ENCODE measurements at places on chromosomes 7 and 10.

- no peak for DNase-seq
Measured at GRCh38 chr7:157713591-157713990, 376.8 kb downstream of the DNAJB6 start.

DNA sequence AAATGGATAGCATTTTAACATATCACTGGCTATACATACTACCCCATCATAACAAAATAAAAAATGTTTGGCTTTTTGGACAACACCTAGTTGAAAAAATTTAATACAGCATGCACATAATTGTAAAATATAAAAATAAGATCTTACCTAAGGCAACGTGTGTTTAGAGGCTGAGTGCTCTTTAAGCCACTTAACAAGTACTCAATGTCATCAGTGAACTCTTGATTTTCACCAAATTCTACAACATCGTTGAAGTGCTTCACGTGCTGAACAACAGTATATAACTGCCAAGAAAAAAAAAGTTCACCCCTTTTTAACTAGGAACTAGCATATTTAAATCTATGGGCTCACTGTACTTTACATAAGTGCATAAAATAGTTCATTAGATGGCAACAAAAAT is 49.5 kb downstream of the WAPL start:
- no peak for DNase-seq

GRCh38 chr7:1666317-1666822 is 3.7 kb upstream of the ELFN1 start:
- DNase-seq = no peak

DNA sequence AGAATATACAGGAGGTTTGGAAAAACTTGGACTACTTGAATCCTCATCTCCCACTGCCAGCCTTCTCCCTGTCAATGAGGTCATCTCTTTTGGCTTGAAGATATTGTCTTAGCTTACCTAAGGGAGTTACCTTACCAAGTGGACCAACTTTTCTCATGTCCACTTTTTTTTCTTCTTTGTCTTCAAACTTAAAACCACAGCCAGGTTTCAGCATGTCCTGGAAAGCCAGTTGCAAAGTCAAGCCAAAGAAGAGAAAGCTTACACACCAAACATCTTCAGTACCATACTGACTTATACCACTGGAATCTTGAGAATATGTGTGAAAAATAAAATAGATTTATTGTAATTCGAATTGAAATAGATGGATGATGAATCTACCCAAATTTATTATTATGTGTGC is 520.5 kb downstream of the HTR7 start:
- DNase-seq = no peak

DNA sequence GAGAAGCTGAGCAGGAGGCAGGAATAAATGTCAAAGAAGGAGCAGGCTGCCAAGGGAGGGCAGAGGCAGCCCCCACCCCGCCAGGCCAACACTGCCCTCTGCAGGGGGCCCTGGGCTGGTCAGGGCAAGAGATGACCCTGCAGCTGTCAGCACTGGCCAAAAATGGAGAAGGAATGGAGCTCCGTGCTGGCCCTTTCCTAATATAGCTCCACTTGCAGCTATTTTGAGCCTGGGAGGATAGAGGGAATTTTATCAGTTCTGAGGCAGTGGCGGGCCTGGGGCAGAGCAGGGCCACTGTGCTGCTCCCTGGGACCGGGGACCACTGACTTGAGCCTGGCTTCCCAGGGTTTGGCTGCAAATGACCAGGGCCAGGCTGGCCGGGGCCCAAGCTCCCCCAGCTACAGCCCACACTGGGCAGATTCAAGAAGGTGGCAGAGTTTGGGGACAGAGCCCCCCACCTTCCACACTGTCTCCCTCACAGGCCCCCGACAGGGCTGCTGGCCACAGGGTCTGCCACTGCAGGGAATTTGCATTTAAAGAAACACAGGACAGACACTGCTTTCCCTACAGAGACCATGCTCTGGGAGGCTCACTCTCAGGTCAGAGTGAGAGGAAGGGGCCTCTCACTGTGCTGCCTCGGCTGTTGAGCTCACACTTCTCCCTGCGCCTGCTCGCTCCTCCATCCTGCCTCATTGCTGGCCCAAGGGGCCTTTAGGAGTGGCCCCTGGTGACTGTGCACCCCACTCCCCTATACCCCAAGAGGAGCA is 16.2 kb downstream of the LDB3 start:
- no peak for DNase-seq

GRCh38 chr10:104928734-104929133 is 287.6 kb downstream of the SORCS3 start:
- DNase-seq = no peak

DNA sequence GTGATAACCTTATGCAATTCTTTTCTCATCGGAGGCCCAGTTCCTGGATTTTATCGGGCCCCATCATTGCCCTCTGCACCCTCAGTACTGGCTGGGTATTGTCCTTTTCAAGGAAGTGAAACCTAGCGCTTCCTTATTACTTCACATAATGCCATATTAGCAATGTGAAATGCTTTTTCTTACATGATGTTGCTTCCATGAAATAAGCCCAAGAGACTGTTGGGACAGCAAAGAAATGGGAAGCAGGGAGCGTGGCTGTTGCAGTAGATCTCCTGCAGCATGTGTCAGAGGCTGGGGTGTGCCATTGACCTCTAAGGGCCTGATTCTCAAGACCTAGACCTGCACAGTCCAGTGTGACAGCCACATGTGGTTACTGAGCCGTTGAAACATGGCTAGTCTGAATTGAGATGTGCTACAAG is 8.1 kb downstream of the CHN2 start:
- DNase-seq = no peak

DNA sequence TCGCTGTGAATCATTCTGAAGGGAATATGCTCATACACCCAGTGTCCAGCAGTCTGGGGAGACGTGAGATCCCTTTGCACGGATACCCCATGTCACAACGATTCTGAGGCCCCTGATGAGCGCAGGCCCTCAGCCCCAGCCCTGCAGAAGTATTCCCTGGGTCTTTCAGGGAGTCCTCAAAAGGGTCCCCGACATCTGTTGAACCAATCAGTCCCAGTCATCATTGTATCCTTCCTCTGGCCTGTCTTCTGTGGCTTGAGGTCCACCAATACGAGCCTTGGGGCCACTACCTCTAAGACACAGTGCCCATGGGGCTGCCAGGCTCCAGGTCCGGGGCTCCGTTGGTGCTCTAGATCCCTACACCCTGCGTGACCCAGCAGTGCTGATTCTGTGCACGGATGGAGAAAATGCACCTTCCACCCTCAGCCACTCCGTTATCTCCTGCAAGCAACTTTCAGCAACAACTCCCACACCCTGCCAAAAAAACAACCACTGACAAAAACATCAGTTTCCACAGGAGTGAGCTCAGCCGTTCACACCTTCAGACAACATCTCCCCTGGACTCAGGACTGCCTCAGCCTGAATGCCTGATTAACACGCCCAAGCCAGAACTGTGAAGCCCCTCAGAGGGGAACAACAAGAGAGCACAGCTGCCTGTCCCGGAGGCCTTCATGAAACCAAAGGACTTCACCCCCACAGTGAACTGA is 46.9 kb upstream of the KDM7A start:
- peak; percentile 37 for DNase-seq

DNA sequence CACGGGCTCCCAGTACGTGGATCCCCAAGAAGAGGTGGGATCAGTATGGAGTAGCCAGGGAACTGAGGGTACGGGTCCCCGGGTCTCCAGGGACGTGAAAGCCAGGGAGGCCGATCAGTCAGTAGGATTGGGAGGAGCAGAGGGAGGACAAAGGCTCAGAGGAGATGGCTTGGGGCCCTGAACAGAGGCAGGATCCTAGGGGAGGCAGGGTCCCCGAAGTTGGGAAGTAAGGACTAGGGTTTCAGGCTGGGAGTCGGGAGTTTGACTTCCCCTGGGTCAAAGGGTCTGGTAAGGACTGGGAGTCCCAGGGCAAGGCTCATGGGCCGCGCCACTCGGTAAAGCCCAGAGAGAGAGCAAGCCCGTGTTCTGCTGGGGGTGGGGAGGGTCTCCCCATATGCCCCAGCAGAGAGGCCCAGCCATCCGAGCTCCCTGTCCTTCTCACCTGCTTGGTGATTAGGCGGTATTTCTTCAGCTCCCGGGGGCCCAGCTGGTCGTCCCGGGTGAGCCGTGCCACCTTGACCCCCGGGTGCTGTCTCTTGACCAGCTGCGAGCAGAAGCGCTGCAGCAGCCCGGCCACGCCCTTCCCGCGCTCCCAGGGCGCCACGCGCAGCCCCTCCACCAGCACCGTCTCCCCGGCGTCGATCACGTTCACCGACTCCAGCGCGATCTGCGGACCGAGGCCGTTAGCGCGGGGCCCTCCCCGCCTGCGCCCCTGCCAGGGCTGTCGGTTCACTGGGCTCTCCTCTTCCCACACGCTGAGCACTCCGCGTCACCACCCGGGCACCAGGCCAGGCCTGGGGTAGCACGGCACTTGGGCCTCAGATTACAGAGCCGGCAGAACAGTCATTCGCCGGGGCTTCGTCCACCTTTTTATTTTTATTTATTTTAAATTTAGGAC is 7.0 kb downstream of the NAT16 start:
- no peak for DNase-seq

DNA sequence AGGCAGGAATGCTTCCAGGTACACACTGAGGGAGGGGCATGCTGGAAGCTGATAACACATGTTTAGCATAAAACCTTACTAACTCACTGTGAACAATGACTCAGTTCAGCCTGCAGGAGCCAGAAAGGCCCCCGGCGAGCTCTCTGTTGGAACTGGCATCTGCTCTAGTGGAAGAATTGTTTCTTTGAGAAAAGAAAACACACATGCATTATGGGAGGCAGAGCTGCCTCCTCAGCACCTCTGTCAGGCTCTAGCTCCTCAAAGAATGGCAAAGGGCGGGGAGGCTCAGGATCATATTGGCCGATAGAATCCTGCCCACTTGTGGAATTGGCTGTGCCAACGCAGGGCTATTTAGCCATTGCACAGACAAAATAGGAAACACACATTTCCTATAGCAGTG is 338.3 kb downstream of the CXCL12 start:
- no peak for DNase-seq

- DNase-seq = no peak
Measured at GRCh38 chr10:99533496-99534449, 1.0 kb downstream of the NKX2-3 start.
